ENCODE measurements at places on chromosomes 6 and 20.

DNA sequence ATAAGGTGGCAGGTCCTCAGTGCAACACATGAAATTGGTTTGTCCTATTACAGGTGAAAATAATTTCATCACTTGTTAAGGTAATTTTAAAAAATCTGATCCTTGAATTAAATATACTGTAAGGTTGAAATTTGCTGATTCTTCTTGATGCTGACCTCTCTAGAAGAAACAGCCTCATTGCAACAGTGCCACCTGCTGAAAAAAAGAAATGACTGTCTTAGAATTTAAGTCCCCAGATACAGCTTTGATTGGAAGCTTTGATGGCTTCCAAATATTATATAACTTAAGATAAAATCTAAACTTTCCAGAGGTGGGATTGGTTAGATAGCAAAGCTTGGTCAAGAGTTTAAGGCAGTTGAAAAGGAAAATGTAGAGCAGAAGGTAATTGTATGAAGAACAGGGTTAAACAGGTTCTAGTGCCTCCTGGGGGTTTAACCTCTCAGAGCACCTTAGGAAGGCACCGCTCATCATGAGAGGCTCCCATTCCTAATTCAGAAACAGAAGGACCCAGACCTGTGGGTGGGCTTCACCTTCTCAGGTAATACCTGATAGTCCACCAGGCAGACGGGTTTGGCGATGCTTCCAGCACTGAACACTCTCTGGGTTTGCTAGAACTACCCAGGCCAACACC, 401.0 kb downstream of the PAX1 start:
- DNase-seq: no peak

DNA sequence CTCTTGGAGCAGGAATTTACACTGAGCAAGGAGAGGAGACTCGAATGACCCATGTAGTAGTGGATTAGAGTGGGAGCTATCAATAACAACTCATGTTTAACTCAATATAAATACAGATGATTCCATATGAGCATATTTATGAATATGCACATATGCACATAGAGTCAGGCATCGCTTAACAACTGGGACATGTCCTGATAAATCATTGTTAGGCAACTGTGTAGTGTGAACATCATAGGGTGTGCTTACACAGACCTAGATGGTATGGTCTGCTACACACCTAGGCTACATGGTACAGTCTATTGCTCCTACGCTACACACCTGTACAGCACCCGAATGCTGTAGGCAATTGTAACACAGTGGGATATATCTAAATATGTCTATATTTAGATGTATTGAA, 75.9 kb upstream of the RALGAPA2 start:
- DNase-seq: no peak

DNA sequence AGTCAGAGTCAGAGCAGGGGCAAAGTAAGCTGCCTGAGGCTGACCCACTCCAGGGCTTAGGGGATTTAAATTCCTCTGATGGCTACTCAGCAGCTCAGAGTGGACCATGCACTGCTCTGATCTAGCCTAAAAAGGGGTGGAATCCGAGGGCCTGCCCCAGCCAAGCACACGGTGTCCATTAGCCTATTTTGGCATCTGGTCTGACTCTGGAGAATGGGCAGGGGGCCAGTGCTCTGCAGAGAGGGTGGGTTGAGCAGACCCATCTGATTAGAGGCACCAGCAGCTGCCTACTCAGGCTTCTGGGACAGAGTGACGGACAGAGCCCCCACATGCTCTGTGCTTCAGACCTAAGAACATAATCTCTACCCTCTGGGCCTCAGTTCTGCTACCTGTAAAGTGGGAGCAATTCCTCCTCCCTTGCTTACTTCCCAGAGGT, 25.9 kb upstream of the TGM2 start:
- DNase-seq: no peak

GRCh38 chr6:100057941-100058340, 63.9 kb upstream of the MCHR2 start:
- no peak for DNase-seq

DNA sequence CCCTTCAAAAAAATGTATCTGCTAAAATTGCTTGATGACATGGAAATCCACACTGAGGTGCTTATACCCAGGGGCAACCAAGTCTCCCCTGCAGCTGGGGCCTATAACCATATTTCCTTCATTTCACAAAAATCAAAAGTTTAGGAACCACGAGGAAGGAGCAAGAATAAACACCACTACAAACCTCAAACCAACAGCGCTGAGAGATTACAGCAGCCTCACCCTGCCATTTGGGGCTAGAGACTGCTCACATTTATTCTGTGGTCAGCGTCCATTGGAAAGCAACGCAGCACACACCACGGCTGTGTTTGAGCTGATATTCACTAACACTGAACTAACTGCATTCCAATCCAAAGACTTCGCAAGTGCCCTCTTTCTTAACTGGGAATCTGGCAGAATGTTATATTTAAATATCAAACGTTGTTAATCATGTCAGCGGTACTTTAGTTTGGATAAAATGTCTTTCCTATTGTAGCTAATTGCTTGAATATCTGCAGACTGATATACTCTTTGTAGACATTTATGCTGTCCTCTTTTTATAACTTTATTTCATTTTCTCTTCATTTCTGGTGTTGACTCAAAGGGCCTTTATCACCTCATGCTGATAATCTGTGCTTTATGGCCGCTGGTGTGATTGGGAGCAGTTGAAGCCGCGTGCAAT, 94.6 kb downstream of the FOXA2 start:
- DNase-seq: no peak
